ENCODE measurements at places on chromosomes 1 and 21. TPM values are rescaled to one million over a fixed set of nuclear protein-coding genes. Genes with fewer than 3 reads are reported as not detected.

- DNase-seq = peak; percentile 46
These were observed 831 bp downstream of the TMEM52 start for GRCh38 chr1:1917995-1918900.

GRCh38 chr1:60857851-60858250 lies 224.5 kb upstream of the NFIA start:
- no peak for DNase-seq

GRCh38 chr1:203765029-203765837 lies at the start of gene LAX1:
TSS of gene LAX1 (plus strand) at chr1:203765183. CDS start at chr1:203765566, 383 bp downstream.
- DNase-seq = no peak

- DNase-seq = no peak
These were observed 959 bp downstream of the CD58 start for GRCh38 chr1:116569776-116570357.

- DNase-seq = no peak
These were observed 21.5 kb upstream of the DDOST start for GRCh38 chr1:20682571-20683236.

DNA sequence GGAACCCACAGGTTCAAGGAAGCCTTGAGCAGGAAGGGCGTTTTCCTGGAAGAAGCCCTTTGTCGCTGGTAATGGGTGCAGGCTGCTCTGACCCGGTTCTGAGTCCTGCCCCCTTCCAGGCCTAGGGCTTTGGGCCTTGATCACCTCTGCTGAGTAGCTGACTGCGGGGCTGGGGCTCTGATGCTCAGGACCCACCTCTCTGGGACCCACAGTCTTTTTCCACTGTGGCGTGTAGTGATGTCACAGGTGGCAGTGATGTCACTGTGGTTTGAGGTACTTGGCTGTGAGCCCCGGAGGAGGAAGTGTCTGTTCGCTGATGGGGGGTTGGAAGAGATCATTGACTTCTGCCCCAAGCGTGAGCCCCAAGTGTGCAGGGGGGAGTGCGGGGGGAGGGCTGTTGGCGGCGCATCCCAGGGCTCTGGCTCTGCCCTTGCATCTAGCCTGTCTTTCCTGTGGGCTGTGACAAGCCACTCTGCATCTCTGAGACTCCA lies 6.9 kb downstream of the TNFRSF1B start:
- DNase-seq = peak; percentile 29

DNA sequence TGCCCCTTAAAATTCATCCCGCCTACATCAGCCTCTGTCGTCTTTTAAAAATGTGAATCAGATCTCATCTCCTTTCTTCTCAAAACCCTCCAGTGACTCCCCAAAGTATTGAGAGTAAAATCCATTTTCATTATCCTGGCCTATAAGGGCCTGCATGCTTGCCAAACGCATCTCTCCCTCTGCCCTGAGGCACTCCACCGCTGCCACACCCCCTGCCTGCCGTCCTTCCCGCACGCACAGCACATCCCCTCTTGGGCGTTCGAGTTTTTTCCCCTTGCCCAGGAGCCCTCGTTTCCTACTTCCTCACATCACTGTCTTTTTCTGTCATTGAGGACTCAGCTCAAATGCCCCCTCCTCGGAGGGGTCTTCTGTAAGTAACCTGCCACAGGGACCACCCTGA lies 53.3 kb upstream of the MTR start:
- DNase-seq = no peak

DNA sequence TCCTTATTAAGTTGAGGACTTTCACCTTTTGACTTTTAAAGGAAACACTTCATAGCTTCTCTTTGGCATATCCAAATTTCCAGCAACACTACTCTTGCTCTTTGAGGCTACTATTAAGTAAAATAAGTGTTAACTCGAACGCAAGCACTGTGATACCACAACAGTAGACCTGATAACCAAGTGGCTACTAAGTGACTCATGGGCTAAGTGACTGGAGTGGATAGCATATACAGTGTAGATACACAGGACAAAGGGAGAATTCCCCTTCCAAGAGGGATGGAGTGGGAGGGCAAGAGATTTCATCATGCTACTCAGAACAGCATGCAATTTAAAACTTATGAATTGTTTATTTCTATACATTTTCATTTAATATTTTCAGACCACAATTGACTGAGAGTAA lies 9.8 kb upstream of the KCNA3 start:
- DNase-seq = no peak

- no peak for DNase-seq
These were observed 32.1 kb downstream of the ALPL start for GRCh38 chr1:21541329-21541728.

GRCh38 chr1:41394369-41394744 lies 33.1 kb downstream of the FOXO6 start:
- DNase-seq = no peak

- DNase-seq = no peak
These were observed 471.8 kb downstream of the PCP4 start for GRCh38 chr21:40339050-40339449.

GRCh38 chr1:179823693-179824092 lies 53.9 kb downstream of the TOR1AIP2 start:
- no peak for DNase-seq

DNA sequence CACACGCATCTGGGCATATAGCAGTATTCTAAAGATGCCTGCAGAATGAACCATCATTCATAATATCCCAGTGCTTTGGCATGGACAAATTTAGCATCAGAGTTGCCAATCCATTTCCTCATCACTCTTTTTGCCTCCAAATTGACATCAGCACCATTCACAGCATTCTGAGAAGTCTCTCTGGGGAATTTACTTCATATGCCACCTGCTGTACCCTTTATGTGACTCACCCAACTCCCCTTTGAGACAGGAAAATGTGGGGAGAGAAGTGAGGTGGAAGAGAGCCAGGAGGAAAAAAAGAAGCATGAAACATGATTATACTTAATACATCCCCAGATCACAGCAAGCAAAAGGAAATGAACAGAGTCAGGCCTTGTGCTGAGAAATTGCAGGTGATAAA lies 37.4 kb downstream of the RAB3B start:
- no peak for DNase-seq

- no peak for DNase-seq
These were observed 132.2 kb upstream of the TNR start for GRCh38 chr1:175875556-175875955.

- no peak for DNase-seq
These were observed 89.1 kb upstream of the WDR26 start for GRCh38 chr1:224523676-224524075.

DNA sequence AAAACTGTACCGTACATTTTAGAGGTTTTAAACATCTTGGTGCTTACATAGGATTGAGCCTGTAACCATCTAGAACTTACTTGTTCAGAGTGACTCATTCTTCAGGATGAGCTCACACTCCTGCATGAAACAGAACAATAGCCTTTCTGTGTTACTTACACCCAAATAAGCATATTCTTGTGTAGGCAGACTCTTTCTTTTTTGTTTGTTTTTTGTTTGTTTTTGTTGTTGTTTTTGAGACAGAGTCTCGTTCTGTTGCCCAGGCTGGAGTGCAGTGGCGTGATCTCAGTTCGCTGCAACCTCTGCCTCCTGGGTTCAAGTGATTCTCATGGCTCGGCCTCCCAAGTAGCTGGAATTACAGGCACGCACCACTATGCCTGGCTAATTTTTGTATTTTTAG lies 3.8 kb upstream of the CA6 start:
- no peak for DNase-seq

- no peak for DNase-seq
These were observed 237.8 kb upstream of the ADGRL2 start for GRCh38 chr1:81562934-81563333.

GRCh38 chr1:188355082-188355481 lies 1526.3 kb downstream of the PLA2G4A start:
- no peak for DNase-seq

DNA sequence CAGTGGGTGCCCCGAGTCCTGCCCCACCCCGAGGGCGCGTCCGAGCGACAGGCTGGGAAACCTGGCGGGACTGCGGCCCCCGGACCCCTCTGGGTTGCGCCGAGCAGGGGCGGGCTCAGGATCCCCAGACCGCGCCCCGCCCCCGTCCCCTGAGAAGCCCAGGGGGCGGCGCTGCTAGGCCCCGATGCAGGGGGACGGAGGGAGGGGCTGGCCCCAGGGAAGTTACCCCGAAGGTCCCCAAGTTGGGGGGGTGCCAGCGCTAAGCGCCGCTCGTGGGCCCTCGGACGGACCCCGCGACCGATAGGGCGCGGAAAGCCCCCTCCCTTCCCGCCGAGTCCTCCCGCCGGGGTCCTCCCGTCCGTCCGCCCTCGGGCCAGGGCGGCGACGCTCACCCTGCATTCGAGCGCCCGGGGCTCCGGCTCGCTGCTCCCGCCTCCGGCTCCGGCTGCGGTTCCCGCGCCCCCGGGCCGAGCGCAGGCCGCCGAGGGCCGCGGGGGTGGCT lies 414 bp downstream of the GPR153 start:
- DNase-seq = no peak

SLC44A5 gene
- 0.15 TPM for total RNA-seq

C1orf185 gene
- not detected for total RNA-seq

ZNF593OS gene
- 0.66 TPM for total RNA-seq

SELL gene
- total RNA-seq = 0.72 TPM

NCF2 gene
- total RNA-seq = 5.0 TPM

GBP5 gene
- total RNA-seq = 0.25 TPM

CELA2B gene
- not detected for total RNA-seq

NOS1AP gene
- 0.20 TPM for total RNA-seq

EFNA1 gene
- total RNA-seq = 35.1 TPM

SLAMF8 gene
- total RNA-seq = not detected

FGR gene
- 4.0 TPM for total RNA-seq

C4BPA gene
- total RNA-seq = 0.81 TPM

MTARC2 gene
- total RNA-seq = 8.7 TPM

ARHGEF19 gene
- total RNA-seq = 0.68 TPM

SMG5 gene
- total RNA-seq = 83.1 TPM

TLCD4 gene
- total RNA-seq = 11.6 TPM

CHI3L2 gene
- total RNA-seq = not detected
